ENCODE measurements at places on chromosomes 2 and 18. TPM values are rescaled to one million over a fixed set of nuclear protein-coding genes. Genes with fewer than 3 reads are reported as not detected.

DNA sequence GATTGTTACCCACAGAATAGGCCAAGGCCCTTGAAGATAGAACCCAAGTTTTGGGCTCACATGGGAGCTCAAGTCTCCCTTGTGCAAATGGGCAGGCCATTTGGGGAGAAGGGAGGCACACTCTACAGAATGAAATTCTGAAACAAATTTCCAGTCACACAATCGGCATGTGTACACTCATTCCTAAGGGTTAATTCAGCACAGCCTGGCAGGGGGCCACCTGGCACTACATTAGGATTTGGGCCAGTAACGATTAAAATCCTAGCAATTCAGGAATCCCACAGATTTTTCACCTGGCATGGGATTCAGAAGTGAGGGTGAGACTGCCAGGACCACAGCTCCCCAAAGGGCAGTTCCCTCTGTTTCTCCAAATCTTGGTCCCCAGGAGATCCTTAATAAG is 46.4 kb downstream of the BMP10 start:
- DNase-seq = peak; percentile 52
- no peak overlapping the region for H3K4me3 ChIP-seq
- H3K4me1 ChIP-seq = peaks cover 23% of the 10 kb centered on the region
- H3K36me3 ChIP-seq = no peaks in the 10 kb centered on the region
- H3K27ac ChIP-seq = no peak overlapping the region
- H3K27me3 ChIP-seq = no peaks in the 10 kb centered on the region

DNA sequence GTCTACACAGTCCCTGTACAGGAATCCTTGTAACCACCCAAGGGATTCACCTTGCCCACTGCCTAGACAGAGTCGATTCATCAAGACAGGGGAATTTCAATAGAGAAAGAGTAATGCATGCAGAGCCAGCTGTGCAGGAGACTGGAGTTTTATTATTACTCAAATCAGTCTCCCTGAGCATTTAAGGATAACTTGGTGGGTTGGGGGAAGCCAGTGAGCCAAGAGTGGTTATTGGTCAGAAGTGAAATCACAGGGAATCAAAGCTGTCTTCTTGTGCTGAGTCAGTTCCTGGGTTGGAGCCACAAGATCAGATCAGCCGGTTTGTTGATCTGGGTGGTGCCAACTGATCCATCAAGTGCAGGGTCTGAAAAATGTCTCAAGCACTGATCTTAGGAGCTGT is 17.8 kb upstream of the FAM98A start:
- no peak for DNase-seq
- H3K4me1 ChIP-seq = no peaks in the 10 kb centered on the region
- no peaks in the 10 kb centered on the region for H3K27me3 ChIP-seq
- no peak overlapping the region for H3K27ac ChIP-seq

- no peak for DNase-seq
- no peak overlapping the region for H3K4me3 ChIP-seq
- peaks cover 5% of the 10 kb centered on the region for H3K4me1 ChIP-seq
- no peak overlapping the region for H3K27ac ChIP-seq
These were observed 78.3 kb upstream of the FZD5 start for GRCh38 chr2:207847807-207848544.

DNA sequence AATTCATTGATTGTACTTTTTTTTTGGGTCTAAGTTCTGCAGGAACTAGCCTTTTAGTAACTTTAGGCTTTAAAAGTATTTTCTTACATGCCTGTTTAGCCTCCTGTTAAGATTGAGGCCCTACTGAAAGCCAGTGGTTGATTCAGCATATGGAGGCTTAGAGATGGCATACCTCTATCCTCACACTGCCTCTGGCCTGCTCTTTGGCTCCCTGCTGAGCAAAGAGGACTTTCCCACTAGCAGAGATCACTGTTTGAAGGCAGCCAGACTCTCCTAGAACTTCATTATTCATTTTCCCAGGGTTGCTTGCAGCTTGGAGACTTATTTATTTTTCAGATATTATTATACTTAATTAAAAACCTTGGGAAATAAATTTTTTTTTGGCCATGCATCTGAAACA is 405.6 kb upstream of the MEX3C start:
- H3K4me3 ChIP-seq = no peak overlapping the region

- no peaks in the 10 kb centered on the region for H3K4me1 ChIP-seq
- H3K27me3 ChIP-seq = no peaks in the 10 kb centered on the region
- H3K27ac ChIP-seq = no peak overlapping the region
- DNase-seq = no peak
- H3K36me3 ChIP-seq = no peaks in the 10 kb centered on the region
These were observed 864.3 kb upstream of the SOX11 start for GRCh38 chr2:4827836-4828235.

DNA sequence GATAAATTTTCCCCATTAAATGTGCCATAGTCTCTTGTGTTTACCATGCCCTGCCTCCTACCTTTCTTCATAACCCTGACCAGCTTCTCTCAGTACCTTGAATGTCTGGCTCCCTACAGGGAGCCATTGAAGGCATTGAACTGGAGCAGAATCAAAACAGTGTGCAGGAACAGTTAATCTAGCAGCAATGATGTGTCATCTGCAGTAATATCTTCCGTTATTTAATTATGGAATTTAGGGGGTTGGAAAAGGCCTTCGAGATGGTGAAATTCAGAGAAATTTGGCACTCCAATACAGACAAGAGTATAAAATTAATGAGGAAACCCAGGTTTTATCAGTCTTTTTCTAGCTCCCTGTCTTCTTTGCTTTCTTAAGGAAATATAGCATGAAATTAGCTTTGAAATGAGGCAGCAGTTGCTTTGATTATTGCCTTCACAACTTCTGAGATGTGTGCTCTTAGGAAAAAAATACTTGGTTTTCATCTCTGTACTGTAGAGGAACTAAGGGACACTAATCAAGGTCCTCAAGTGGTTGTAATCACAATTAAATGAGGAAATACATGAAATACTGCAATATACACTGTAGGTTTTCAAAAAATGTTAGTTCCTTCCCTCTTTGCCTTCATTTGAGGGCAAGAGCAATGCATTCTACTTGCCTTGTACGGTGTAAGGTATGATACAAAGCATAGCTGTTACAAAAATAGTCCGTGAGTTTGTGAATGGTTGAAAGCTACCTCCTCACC is 369.1 kb downstream of the SETBP1 start:
- H3K27ac ChIP-seq = no peak overlapping the region
- no peak overlapping the region for H3K4me3 ChIP-seq
- no peaks in the 10 kb centered on the region for H3K27me3 ChIP-seq
- no peaks in the 10 kb centered on the region for H3K36me3 ChIP-seq
- DNase-seq = no peak
- peaks cover 24% of the 10 kb centered on the region for H3K4me1 ChIP-seq

GRCh38 chr2:10033251-10034006 is 9.9 kb upstream of the KLF11 start:
- H3K36me3 ChIP-seq = no peaks in the 10 kb centered on the region
- no peak overlapping the region for H3K4me3 ChIP-seq
- H3K4me1 ChIP-seq = peaks cover 35% of the 10 kb centered on the region
- no peaks in the 10 kb centered on the region for H3K27me3 ChIP-seq
- DNase-seq = no peak

- no peaks in the 10 kb centered on the region for H3K4me1 ChIP-seq
- 0 out of 2 replicates have a peak, but pooled peaks cover 3% of the 10 kb centered on the region for H3K27me3 ChIP-seq
- H3K36me3 ChIP-seq = no peaks in the 10 kb centered on the region
- H3K27ac ChIP-seq = no peak overlapping the region
These were observed 55.7 kb downstream of the ZC3H8 start for GRCh38 chr2:112199188-112199587.

GRCh38 chr2:179990676-179991317 is 16.3 kb downstream of the CWC22 start:
- no peaks in the 10 kb centered on the region for H3K27me3 ChIP-seq
- no peaks in the 10 kb centered on the region for H3K4me1 ChIP-seq
- DNase-seq = no peak
- no peak overlapping the region for H3K4me3 ChIP-seq

GRCh38 chr2:85933753-85934594 is 45.2 kb upstream of the ST3GAL5 start:
- H3K4me1 ChIP-seq = peaks cover 57% of the 10 kb centered on the region
- H3K27me3 ChIP-seq = no peaks in the 10 kb centered on the region
- H3K4me3 ChIP-seq = no peak overlapping the region
- H3K27ac ChIP-seq = peak overlapping the region; percentile 52
- no peaks in the 10 kb centered on the region for H3K36me3 ChIP-seq

DNA sequence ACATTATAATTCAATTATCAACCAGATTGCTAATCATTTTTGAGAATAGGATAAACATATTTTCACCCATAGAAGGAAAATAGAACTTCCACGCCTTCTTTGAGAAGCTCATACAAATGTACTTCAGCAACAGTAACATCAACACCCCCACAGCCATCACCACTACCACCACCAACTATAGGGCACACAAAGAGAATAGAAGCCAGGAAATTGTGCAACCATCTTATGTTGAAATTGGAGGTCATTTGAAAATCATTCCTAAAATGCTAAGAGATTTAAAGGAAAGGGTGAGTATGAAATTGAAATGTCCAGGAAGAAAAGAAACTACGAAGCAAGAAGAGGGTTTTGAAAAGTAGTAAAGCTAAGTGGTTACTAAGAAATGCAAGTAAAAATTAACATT is 563.4 kb downstream of the ZNF804A start:
- DNase-seq = no peak
- H3K27me3 ChIP-seq = no peaks in the 10 kb centered on the region
- H3K4me1 ChIP-seq = no peaks in the 10 kb centered on the region
- H3K36me3 ChIP-seq = no peaks in the 10 kb centered on the region
- H3K4me3 ChIP-seq = no peak overlapping the region

DNA sequence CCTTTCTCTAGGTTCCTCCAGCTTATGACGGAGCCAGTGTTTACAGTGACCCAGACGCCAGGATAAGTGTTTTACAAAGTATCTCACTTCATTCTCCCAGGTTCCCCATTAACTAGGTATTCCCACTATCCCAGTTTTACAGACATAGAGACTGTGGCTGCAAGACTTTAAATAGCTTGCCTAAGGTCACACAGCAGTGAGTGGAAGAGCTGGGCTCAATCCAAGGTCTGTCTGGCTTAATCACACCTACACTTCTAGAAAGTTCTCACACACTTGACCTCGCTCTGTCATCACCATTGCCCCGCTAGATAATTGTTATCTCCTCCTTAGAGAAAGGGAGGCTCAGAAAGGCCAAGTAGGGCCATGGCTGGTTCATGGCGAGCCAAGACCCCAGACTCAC is 110.2 kb downstream of the ANTXR1 start:
- H3K27me3 ChIP-seq = no peaks in the 10 kb centered on the region
- H3K4me1 ChIP-seq = peaks cover 31% of the 10 kb centered on the region
- H3K36me3 ChIP-seq = peaks cover 44% of the 10 kb centered on the region

GRCh38 chr18:51053814-51054213 is 23.8 kb downstream of the SMAD4 start:
- H3K27me3 ChIP-seq = no peaks in the 10 kb centered on the region
- no peak overlapping the region for H3K27ac ChIP-seq
- H3K4me1 ChIP-seq = no peaks in the 10 kb centered on the region
- no peak for DNase-seq
- no peak overlapping the region for H3K4me3 ChIP-seq

DNA sequence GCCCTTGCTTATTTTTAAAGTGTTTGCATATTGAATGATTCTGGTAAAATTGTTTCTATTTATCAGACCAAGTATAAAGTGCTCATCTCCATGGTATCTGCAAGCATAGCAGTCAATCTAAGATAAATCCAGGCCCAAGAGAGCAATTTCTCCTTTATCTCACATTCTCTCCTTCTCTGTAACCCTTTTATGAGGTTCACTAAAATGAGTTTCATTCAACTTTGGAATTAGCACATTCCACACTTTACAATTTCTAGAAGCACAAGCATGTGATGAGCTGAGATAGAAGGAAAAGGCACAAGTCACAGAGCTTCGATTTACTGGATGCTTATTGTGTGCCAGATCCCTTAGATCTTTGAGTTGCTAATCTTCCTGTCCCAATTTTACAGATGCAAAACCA is 97.3 kb downstream of the CNTNAP5 start:
- H3K27me3 ChIP-seq = no peaks in the 10 kb centered on the region
- no peak overlapping the region for H3K4me3 ChIP-seq
- no peak for DNase-seq
- H3K4me1 ChIP-seq = no peaks in the 10 kb centered on the region
- no peaks in the 10 kb centered on the region for H3K36me3 ChIP-seq

GRCh38 chr2:118667348-118667747 is 180.1 kb downstream of the EN1 start:
- no peaks in the 10 kb centered on the region for H3K36me3 ChIP-seq
- H3K27me3 ChIP-seq = no peaks in the 10 kb centered on the region
- no peak overlapping the region for H3K4me3 ChIP-seq

GRCh38 chr2:96104487-96104861 is 11.9 kb downstream of the ADRA2B start:
- no peaks in the 10 kb centered on the region for H3K27me3 ChIP-seq
- H3K4me3 ChIP-seq = no peak overlapping the region
- H3K36me3 ChIP-seq = no peaks in the 10 kb centered on the region
- no peaks in the 10 kb centered on the region for H3K4me1 ChIP-seq

GRCh38 chr2:117814417-117815264 is at the start of gene DDX18:
Gene DDX18 (plus strand): TSS chr2:117814691. CDS start chr2:117814778, 87 bp downstream.
- H3K27ac ChIP-seq = peak within 1 kb of the TSS; percentile 62
- H3K36me3 ChIP-seq = peaks cover 39% of the 10 kb centered on the region
- peaks cover 7% of the 10 kb centered on the region for H3K4me1 ChIP-seq
- H3K4me3 ChIP-seq = peak within 1 kb of the TSS; percentile 62
- DNase-seq = peak; percentile 96

- no peak overlapping the region for H3K4me3 ChIP-seq
- no peaks in the 10 kb centered on the region for H3K36me3 ChIP-seq
- no peak overlapping the region for H3K27ac ChIP-seq
- no peaks in the 10 kb centered on the region for H3K4me1 ChIP-seq
- DNase-seq = no peak
These were observed 316.3 kb downstream of the AGPS start for GRCh38 chr2:177708660-177709444.

DNA sequence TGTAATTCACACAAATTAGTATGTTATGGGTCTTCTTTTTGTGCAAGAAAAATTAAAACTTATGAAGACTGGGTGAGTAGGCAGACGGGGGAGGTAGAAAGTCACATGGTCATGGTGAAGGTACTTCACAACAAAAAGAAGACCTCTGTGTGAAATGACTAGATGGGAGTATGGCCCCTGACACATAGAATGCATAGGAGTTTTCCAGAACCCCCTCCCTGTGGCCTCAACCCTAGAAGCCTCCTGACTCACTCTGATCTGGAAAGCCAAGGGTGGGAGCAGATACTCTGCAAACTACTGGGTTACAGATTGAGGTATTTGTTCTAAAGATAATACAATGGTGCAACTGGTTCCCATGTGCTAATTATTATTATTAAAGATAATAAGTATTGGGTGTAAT is 23.2 kb downstream of the SATB2 start:
- peaks cover 14% of the 10 kb centered on the region for H3K4me1 ChIP-seq
- DNase-seq = no peak

The C1GALT1C1L gene
- total RNA-seq = 1.1 TPM

The IL37 gene
- total RNA-seq = not detected

The DSG2 gene
- total RNA-seq = 65.5 TPM

The FMNL2 gene
- 12.9 TPM for total RNA-seq

The GPR75 gene
- total RNA-seq = 2.3 TPM

The DCDC2C gene
- not detected for total RNA-seq

The ANKRD62 gene
- total RNA-seq = not detected

The ARHGAP28 gene
- 1.9 TPM for total RNA-seq

The MAP4K4 gene
- total RNA-seq = 83.1 TPM

The IL1F10 gene
- total RNA-seq = not detected

The RBMS1 gene
- 79.2 TPM for total RNA-seq

The ZSCAN30 gene
- 7.5 TPM for total RNA-seq

Data from SJSA1 (cell line).